ENCODE measurements at places on chromosomes 5 and 9. TPM values are rescaled to one million over a fixed set of nuclear protein-coding genes. Genes with fewer than 3 reads are reported as not detected.

DNA sequence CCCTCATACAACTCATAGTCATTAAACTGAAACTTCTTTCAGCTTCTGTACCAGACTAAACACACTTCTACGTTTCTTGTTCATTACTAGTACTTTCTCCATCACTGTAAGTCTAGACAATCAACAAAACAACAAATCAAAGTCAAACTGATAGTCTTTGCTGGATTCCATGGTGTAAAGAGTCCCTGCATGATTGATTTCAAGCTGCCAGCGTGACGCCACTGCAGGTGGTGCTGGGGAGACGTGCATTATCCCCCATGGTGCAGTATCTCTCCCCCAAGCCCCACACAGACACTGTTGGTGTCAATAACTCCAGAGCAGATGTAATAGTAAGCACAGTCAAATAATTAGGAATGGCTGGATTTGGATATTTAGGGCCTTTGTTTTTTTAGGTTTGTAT lies 10.7 kb upstream of the SLC2A8 start:
- H3K27me3 ChIP-seq = no peaks in the 10 kb centered on the region
- no peak overlapping the region for H3K4me3 ChIP-seq
- no peak for DNase-seq
- H3K4me1 ChIP-seq = peaks cover 27% of the 10 kb centered on the region
- H3K27ac ChIP-seq = no peak overlapping the region

Gene PCA3
- not detected for total RNA-seq

GRCh38 chr5:14834584-14835550 lies 36.7 kb downstream of the ANKH start:
- H3K4me3 ChIP-seq = no peak overlapping the region
- H3K4me1 ChIP-seq = no peaks in the 10 kb centered on the region
- no peaks in the 10 kb centered on the region for H3K36me3 ChIP-seq
- DNase-seq = no peak

DNA sequence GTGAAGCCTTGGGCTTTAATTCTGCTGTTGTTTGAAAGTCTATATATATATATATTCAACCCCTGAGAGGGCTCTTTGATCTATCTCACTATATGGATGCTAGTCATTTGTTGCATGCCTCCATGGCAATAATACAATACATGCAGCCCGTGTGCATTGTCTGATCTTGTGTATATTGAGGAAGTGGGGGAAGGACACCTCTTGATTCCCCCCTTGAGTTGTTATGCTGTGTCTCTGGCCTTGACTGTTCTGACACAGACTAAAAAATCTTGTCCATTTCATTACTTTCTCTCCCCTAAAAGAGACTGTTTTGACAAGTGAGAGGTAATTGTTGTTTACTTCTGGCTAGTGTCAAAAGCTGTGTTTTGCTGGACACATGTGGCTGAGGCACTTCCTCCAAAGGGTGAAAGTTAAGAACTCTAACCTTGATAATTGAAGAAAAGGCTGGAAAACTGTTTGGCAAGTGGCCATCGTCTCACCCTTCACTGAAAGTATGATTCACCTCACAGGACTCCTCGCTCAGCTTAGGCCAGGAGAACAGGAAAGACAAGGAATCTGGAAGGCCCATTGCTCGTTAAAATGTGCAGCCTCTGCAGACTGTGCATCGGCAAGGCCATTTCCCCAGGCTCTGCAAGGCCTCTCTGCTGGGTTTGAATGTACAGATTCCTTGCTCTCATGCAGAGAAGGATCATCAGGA lies 304.0 kb downstream of the PRELID2 start:
- no peaks in the 10 kb centered on the region for H3K27me3 ChIP-seq
- no peaks in the 10 kb centered on the region for H3K4me1 ChIP-seq
- H3K4me3 ChIP-seq = no peak overlapping the region

DNA sequence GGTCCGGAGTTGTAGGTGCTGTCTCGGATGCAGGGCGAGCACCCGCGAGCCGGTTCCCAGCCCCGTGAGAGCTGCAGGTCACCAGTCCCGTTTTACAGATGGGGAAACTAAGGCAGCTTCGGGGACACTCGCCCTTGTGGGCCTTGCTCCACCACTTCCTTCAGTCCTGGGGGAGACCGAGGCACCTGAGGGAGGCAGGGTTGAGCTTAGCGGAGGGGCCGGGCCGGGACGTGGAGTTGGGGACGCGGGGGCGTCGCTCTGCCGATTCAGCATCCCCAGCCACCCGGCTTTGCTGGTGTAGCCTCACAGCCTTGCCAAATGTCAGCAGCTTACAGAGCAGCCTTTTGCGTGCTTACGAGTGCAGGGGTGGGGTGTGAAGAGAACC lies 530 bp downstream of the BBLN start:
- no peak for DNase-seq
- H3K4me1 ChIP-seq = peaks cover 8% of the 10 kb centered on the region
- peak overlapping the region; percentile 66 for H3K27ac ChIP-seq
- H3K27me3 ChIP-seq = no peaks in the 10 kb centered on the region
- H3K4me3 ChIP-seq = peak overlapping the region; percentile 99
- peaks cover 10% of the 10 kb centered on the region for H3K36me3 ChIP-seq

- DNase-seq = no peak
- H3K4me3 ChIP-seq = no peak overlapping the region
- peaks cover 8% of the 10 kb centered on the region for H3K4me1 ChIP-seq
- H3K27ac ChIP-seq = no peak overlapping the region
- no peaks in the 10 kb centered on the region for H3K27me3 ChIP-seq
- no peaks in the 10 kb centered on the region for H3K36me3 ChIP-seq
Observed at GRCh38 chr9:35679766-35680330, 6.1 kb downstream of the CA9 start.

GRCh38 chr9:71218774-71219173 lies 97.4 kb upstream of the TRPM3 start:
- H3K27me3 ChIP-seq = no peaks in the 10 kb centered on the region
- DNase-seq = no peak
- H3K36me3 ChIP-seq = no peaks in the 10 kb centered on the region
- no peak overlapping the region for H3K4me3 ChIP-seq

- no peak overlapping the region for H3K4me3 ChIP-seq
- H3K27me3 ChIP-seq = no peaks in the 10 kb centered on the region
- no peak overlapping the region for H3K27ac ChIP-seq
- no peak for DNase-seq
- no peaks in the 10 kb centered on the region for H3K4me1 ChIP-seq
- no peaks in the 10 kb centered on the region for H3K36me3 ChIP-seq
Observed at GRCh38 chr5:81898403-81898802, 73.4 kb upstream of the ATG10 start.

DNA sequence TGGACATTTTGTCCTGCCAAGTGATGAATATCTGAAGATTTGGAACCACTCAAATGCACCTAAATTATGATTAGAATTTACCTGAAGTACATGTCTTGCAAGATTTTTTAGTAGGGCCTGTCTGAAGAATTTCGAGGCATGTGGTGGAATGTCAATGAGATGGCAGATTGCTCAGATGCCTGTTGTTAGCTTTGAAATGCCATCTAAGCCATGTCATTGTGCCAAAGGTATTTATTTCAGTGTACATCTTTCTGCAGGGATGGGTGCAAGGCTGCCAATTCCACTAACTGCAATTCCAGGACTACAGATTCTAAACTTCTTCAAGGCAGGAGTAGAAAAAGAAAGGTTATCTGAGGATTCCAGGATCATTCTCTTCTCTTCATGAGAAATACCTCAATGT lies 9.1 kb upstream of the GNAQ start:
- H3K4me3 ChIP-seq = no peak overlapping the region
- H3K27me3 ChIP-seq = no peaks in the 10 kb centered on the region

GRCh38 chr9:113934167-113934828 lies 58.2 kb downstream of the ZNF618 start:
- no peaks in the 10 kb centered on the region for H3K4me1 ChIP-seq
- no peaks in the 10 kb centered on the region for H3K36me3 ChIP-seq
- no peak overlapping the region for H3K27ac ChIP-seq
- no peaks in the 10 kb centered on the region for H3K27me3 ChIP-seq

Gene THBS4
- 1.1 TPM for total RNA-seq

GRCh38 chr9:20479419-20480155 lies 142.7 kb downstream of the MLLT3 start:
- H3K4me1 ChIP-seq = peaks cover 34% of the 10 kb centered on the region
- H3K27me3 ChIP-seq = no peaks in the 10 kb centered on the region
- peak overlapping the region; percentile 42 for H3K4me3 ChIP-seq
- DNase-seq = peak; percentile 44
- no peaks in the 10 kb centered on the region for H3K36me3 ChIP-seq

- H3K27me3 ChIP-seq = no peaks in the 10 kb centered on the region
- no peak for DNase-seq
- no peak overlapping the region for H3K4me3 ChIP-seq
- H3K4me1 ChIP-seq = no peaks in the 10 kb centered on the region
Observed at GRCh38 chr9:88809355-88810161, 181.7 kb upstream of the S1PR3 start.

DNA sequence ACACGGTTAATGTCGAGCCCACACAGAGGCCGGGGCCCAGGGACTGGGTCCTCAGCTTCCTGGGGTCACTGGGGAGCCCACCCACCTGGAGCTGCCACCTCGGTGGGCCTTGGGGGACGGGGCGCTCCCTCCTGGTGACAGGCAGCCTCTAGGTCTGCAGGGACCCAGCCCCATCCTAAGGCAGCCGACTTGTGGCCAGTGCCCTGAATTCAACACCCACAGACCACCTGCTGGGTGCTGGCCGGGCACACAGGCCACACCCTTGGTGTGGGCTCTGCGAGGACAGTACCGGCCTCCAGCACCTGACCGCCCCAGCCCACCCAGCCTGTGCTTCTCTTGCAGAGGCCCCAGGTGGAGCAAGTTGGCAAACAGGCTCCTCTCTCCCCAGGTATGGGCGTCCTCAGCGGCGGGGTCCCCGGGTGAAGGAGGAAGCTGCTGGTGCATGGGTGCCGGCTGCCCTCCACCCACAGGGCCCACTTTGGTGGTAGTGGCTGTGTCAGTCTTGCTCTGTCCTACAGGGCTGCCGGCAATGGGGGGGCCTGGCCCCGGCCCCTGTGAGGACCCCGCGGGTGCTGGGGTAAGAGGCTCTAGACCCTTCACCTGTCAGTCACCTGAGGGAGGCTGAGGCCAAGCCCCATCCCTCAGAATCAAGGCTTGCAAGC lies 8.3 kb downstream of the ENTPD8 start:
- H3K4me1 ChIP-seq = 0 out of 2 replicates have a peak, but pooled peaks cover 6% of the 10 kb centered on the region
- no peak overlapping the region for H3K4me3 ChIP-seq
- H3K27me3 ChIP-seq = no peaks in the 10 kb centered on the region
- H3K36me3 ChIP-seq = no peaks in the 10 kb centered on the region
- H3K27ac ChIP-seq = no peak overlapping the region

Gene OR13F1
- total RNA-seq = not detected

Gene C8G
- total RNA-seq = 0.69 TPM

- no peak for DNase-seq
- H3K4me1 ChIP-seq = no peaks in the 10 kb centered on the region
- no peak overlapping the region for H3K27ac ChIP-seq
- no peaks in the 10 kb centered on the region for H3K36me3 ChIP-seq
- no peak overlapping the region for H3K4me3 ChIP-seq
Observed at GRCh38 chr5:34737731-34738130, 81.6 kb downstream of the RAI14 start.

Gene FBP2
- total RNA-seq = not detected

DNA sequence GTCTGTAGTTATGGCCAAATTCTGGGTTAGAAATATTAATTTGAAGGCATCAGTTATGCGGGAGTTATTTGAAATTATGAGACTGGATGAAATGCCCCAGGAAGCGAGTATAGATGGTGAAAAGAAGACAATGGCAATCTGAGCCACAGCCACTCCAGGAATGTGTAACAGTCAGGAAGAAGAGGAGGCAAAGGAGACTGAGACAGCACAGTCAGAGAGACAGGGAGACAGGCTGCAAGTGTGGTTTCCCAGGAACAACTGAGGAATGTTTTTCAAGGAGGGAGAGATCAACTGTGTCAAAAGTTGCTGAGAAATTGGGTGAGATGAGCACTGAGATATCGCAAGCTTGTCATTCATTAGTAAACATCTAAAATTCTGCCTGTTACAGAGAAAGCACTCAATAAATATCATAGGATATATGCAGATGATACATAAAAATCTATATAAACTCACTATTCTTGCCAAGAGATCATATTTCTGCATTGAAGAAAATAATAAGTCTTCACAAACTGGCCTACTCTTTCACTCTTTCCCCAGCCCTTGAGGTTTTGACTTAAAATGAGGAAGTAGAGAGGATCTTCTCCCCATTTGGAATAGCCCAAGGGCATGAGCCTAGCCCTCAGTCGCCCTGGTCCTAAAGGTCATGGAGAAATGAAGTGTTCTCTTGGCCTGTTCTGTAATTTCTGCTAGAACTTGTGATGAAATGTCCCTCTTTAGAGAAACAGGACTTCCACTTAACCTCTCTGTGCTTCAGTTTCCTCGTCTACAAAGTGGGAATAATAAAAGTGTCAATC lies 48.5 kb upstream of the RLN1 start:
- no peaks in the 10 kb centered on the region for H3K27me3 ChIP-seq
- no peaks in the 10 kb centered on the region for H3K36me3 ChIP-seq
- H3K27ac ChIP-seq = no peak overlapping the region

- H3K36me3 ChIP-seq = no peaks in the 10 kb centered on the region
- H3K4me3 ChIP-seq = peak overlapping the region; percentile 81
- H3K4me1 ChIP-seq = peaks cover 27% of the 10 kb centered on the region
- H3K27me3 ChIP-seq = peaks cover 2% of the 10 kb centered on the region
- no peak for DNase-seq
Observed at GRCh38 chr9:129174102-129174723, 3.8 kb downstream of the IER5L start.

Gene ZDHHC11
- total RNA-seq = 0.61 TPM

- no peaks in the 10 kb centered on the region for H3K27me3 ChIP-seq
- no peaks in the 10 kb centered on the region for H3K4me1 ChIP-seq
- no peaks in the 10 kb centered on the region for H3K36me3 ChIP-seq
- H3K27ac ChIP-seq = no peak overlapping the region
Observed at GRCh38 chr9:106404137-106404536, 458.8 kb upstream of the ZNF462 start.

DNA sequence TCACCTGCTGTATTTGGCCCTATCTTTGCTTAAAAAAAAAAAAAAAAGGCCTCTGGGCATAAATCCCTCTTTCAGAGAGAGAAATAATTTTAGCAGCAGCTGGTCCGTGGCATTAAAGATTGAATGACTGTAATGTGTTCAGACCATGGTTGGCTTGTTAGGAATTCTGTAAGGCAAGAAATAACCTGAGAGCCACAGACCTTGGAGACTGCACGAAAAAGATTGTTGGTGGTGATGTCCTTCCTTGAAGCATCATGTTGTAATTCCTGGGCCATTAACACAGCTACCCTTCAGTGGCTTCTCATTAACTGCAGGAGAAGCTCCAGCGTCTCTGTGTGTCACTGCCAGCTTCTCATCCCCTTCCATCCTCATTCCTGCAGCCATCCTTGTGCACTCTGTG lies 79.0 kb downstream of the SGCD start:
- peaks cover 15% of the 10 kb centered on the region for H3K4me1 ChIP-seq
- H3K27me3 ChIP-seq = no peaks in the 10 kb centered on the region
- H3K4me3 ChIP-seq = no peak overlapping the region
- no peak overlapping the region for H3K27ac ChIP-seq
- DNase-seq = no peak
